ENCODE measurements at places on chromosomes 11 and 22.
A peak's percentile ranks its signal among the peaks of the same experiment; 100 is the strongest.

GRCh38 chr11:56977314-56977713 is 11.4 kb upstream of the OR5AK2 start:
- no peak for DNase-seq

- no peak for DNase-seq
Observed at GRCh38 chr22:20567993-20568417, 60.6 kb downstream of the MED15 start.

- peak; percentile 73 for DNase-seq
Observed at GRCh38 chr11:47213950-47214565, 716 bp upstream of the DDB2 start.

DNA sequence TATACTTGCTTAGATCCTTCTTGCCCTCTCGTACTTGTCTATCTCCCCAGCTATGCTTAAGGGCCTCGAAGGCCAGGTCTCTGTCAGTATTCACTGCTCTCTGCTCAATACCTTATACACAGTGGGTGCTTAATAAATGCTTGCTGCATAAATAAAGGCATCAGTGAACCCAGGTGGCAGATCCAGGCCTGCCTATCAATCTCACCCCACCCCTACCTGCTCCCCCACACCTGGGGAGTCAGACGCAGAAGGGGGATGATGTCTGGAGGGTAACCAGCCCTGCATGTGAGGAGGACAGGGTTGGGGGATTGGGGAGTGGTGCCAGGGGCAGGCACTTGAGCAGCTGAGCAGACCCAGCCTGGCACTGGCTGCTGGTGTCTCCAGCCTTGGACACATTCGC is 430.6 kb downstream of the MN1 start:
- DNase-seq: no peak

DNA sequence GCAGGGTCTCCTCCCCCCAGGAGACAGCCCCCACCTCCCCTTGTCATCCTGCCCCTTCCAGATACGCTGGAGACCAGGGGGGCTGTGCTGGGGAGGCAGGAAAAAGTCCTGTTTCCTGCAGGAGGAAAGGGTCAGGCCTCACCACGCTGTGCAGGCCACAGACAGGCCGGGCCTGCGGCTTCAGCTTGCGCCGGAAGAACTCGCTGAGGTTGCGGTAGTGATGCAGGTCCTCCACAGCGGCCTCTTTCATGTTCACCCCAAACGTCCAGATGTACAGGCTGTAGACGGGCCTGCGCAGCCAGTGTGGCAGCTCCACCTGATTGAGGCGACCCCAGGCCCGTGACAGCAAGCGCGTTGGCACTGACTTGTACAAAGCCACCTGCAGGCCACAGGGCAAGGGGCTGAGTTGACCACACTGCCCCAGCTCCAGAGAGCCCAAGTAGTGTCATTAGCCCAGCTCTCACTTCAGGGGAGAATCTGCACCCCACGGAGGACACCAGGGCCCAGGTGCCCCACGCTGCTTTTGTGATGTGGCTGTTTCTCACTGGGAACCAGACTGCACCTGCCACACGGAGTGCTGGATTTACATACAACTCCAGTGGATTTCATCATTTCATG is 40.4 kb downstream of the PISD start:
- DNase-seq: no peak

DNA sequence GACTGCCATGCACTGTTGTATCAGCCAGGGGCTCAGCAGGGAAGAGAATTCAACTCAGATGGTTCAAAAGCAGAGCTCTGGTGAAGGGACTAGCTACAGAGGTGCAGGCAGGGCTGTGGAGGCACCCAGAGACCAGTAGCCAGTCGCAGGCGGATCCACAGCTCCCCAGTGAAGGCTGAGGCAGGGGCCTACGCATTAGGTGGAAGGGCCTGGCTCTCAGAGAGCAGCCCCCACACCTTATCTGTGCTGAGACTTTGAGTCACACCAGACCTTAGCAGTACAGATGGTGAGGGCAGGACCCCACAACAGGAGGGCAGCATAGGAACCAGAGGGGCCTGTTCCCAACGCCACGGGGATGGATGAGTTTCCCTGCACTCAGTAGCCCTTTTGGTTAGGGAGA is 189.6 kb downstream of the DSCAML1 start:
- DNase-seq: no peak

GRCh38 chr11:36132940-36133339 is 156.3 kb downstream of the COMMD9 start:
- DNase-seq: no peak

DNA sequence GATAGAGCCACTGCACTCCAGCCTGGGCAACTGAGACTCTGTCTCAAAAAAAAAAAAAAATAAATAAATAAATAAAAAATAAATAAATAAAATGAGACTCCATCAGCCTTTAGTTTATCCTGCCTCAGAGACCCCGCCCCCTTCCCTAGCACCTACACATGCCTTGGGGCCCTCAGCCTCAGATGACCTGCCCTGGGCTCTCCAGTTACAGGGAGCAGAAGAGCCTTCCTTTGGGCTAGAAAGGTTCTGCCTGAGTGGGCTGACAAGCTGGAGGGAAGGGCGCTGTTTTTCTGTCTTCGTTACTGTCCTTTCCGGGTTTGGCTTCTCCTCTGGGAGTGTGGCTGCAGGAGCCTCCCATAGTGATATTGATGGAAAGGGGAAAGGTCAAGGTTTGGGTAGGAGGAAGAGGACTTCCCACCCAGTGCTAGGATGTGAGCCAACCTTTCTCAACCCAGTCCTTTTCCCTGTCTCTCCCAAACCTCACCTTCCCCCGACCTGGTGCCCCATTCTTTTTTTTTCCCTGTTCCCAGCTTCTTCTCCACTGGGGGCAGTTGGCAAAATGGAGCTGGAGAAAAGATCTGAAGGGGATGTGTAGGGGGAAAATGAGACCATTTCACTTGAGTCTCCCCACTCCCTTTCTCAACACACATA is 1.5 kb upstream of the SF3B2 start:
- no peak for DNase-seq

- DNase-seq: peak; percentile 16
Observed at GRCh38 chr11:116499396-116500003, 273.3 kb downstream of the BUD13 start.

GRCh38 chr11:61976420-61976800 is 9.0 kb upstream of the FTH1 start:
- no peak for DNase-seq

DNA sequence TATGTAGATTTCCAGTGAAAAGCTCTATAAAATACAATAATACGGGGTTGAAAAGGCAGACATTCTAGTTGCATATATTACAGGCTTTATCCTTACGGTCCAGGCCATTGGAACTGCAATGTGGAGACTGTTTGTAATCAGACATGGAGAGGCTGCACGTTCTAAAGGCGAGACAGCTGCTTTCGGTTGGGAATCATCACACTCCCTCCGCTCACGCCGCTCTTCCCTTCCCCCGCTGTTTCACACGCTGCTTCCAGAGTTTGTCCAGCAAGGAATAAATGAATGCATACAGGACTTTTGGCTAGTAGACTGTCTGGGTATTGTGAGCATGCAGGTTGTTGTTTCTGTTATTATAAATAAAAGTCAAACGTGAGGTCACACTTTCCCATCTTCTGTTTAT is 13.5 kb upstream of the EFCAB6 start:
- no peak for DNase-seq

DNA sequence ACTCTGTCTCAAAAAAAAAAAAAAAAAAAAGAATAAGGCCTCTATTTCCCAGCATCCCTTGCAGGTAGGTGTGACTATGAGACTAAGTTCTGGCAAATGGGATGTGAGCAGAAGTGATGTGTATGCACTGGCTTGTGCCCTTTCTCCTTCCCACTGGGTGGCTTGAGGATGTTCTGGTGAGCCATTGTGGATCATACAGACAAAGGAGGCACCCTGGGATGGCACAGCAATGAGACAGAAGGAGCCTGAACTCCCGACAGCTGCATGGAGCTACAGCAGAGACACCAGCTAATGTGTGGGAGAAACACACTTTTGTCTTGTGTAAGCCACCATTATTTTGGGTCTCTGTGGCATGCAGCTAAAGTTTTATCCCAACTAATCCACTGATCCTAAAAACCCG is 10.6 kb upstream of the SORL1 start:
- DNase-seq: no peak

DNA sequence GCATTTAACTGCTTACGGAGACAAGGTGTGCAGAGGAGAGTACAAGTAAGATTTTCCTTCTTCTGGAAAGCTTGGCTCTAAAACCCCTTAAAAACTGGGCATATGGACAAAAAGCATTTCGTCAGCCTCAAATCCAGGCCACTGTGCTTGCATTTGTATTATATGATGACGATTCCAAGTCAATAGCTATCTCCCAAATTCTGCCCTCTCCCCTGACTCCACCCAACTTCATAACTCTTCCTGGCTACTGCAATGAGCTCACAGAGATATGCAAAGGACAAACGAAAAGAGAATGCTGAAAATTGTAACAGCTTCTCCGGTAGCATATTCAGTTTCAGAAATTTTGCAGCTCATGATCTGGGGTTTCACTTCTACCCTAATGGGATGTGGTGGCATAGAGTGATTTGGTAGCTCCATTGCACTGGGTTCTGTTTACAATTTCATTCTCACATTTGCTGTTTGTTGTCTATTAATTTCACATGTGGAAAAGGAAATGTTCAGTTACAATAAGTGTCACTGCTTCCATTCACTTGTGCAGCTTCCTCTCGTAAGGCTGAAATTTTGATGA is 45.6 kb upstream of the CHRM4 start:
- no peak for DNase-seq

DNA sequence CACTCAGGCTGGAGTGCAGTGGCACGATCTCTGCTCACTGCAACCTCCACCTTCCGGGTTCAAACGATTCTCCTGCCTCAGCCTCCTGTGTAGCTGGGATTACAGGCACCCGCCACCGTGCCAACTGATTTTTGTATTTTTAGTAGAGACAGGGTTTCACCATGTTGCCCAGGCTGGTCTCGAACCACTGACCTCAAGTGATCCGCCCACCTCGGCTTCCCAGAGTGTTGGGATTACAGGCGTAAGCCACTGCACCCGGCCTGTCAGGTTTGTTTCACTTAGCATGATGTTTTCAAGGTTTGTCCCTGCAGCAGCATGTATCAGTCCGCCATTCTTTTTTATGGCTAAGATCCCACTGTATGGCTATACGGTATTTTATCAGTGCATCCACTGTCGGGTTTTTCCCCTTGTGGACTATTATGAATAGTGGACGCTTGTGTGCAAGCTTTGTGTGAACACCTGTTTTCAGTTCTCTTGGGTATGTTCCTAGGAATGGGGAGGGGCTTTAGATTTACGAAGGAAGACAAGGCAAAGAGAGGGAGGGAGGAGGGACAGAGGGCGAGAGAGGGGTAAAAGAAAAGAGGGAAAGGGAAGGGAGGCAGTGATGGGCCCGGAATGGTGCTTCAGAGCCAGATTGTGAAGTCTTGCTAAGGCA is 13.9 kb upstream of the CDC42EP2 start:
- no peak for DNase-seq

DNA sequence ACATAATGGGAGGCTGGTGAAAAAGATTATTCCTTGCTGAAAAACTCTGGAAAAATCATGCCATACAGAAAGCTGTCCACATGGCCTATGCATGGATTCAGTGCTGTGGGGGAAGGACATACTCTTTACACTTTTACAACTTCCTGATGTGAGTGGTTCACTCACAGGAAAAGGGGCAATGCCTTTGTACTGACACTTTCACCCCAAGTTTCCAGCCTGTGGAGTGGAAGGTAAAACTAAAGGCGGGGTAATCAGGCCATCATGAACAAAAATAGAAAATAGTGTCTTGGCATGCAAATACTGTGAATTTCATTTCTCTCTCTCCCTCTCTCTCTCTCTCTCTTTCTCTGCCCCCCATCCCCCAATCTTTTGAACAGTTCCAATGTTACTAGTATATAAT is 281.8 kb downstream of the ETS1 start:
- no peak for DNase-seq

DNA sequence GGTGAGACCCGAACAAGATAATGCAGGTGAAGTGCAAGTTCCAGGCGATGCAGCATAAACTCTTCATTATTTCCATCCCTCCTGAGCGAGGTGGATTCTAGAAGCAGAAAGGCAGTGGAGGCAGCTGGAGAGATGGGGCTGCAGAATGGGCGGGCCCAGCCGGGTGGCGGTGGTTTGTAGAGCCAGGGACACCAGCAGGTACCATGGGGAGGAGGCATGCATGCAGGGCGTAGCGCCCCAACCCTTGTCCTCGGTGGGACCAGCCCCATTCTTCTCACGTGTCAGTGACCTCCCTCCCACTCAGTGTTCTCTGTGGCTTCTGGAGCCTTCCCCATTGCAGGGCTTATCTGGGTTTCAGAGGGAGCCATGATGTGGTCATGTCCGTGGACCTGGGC is 38.0 kb downstream of the MPPED1 start:
- DNase-seq: no peak

DNA sequence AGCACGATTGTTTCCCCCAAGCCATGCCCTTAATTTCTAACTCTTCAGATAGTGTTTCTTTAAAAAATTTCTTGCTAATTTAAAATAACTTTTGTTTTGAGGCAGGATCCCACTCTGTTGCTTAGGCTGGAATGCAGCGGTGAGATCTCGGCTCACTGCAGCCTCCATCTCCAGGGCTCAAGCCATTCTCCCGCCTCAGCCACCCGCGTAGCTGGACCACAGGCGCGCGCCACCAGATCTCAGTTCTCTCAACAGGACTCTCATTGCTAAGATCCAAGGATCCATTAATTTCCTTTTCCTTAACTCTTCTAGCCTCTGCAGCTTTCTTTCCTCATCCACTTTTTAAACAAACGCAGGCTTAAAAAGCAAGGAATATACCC is 327 bp upstream of the MED17 start:
- DNase-seq: no peak

DNA sequence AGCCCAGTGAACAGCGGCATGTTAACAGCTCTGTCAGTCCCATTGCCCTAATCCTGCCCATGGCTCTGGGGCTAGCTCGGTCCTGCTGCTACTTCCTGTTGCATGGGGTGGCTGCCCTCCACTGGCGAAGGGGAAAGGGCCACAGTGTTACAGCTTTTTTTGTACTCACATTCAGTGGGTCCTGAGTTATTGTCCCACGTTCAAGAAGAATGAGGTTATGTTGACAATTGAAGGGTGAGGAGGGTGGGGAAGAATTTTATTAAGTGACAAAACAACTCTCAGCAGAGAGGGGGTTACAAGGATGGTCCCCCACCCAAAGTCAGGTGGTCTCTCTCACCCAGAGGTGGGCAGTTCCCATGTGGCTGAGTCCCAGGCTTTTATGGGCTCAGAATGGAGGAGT is 17.7 kb upstream of the MS4A7 start:
- DNase-seq: no peak

- DNase-seq: no peak
Observed at GRCh38 chr11:111358038-111359001, 20.8 kb downstream of the POU2AF1 start.

GRCh38 chr11:96156379-96156722 is 186.6 kb downstream of the MAML2 start:
- no peak for DNase-seq

GRCh38 chr22:38923463-38924346 is 33.7 kb upstream of the APOBEC3A start:
- DNase-seq: no peak

DNA sequence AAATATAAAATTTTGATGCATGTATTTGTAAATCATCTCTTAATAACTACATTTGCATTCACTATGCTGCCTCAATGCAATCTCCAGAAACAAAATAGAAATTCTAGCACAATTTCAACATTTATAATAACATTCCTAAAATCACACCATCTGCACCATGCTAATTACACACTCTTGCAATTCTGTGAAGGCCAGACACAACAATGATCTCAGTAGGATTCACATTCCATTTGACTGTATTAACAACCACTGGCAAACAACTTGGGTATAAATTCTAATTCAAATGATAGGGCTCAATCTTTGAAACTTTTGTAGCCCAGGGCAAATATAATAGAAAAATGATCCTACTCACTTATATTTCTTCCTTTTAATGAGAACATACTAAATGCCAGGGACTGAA is 25.9 kb downstream of the RAB6A start:
- no peak for DNase-seq

Measured in stimulated activated CD4-positive, alpha-beta T cell treated with anti-CD3 and anti-CD28 coated beads, Interleukin-12 subunit alpha, Interleukin-12 subunit beta, amount 100 ng/mL, for 4 hours (primary cell).